Fibroblast of skin of abdomen (primary cell): ENCODE measurements at places on chromosomes 3 and 15.
A peak's percentile ranks its signal among the peaks of the same experiment; 100 is the strongest.

DNA sequence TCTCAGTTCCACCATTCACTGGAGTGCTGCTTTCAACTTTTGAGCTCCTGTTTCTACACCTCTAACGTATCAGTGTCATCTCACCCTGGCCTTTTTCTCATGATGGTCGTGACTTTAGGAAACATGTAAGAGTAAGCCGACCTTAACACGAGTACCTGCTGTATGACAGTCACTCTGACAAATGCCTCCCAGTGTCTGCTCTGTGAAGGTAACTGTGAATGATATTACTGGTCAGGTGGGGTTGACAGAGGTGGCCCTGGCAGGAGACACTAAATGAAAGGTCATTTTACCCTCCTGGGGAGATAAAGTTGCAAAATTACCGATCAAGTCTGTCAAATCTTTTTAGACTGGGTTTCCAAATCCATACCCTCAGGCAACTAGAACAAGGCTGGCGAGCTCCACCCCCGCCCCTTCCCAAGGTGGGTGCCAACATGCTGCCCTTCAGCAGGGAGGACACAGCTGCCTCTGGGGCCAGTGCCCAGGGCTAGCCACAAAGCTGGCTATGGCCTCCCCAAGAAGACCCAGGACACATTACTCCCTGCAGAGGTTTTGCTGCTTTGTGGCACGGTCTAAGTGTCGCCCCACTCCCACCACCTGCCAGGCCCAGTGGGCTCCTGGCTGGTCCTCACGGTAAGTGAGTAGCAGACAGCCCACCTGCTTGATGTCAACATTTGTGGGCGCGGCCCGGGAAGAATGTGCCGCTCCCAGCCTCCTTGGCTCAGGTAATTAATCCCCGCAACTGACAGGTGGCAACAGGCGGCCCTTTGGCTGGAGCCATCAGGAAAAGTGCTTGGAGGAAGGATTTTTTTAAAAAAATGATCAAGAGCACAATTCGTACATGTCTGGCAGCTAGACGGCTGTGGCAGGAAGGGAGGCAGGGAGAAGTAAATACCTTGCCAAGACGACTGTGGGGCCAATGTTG is 211.8 kb downstream of the TP63 start:
- no peak for DNase-seq

GRCh38 chr3:108106449-108106848 is 15.6 kb upstream of the CD47 start:
- no peak for DNase-seq

GRCh38 chr15:67981848-67982247 is 72.3 kb upstream of the PIAS1 start:
- DNase-seq, result no peak

GRCh38 chr15:71167445-71168165 is 52.3 kb downstream of the THSD4 start:
- DNase-seq, result peak; percentile 13

DNA sequence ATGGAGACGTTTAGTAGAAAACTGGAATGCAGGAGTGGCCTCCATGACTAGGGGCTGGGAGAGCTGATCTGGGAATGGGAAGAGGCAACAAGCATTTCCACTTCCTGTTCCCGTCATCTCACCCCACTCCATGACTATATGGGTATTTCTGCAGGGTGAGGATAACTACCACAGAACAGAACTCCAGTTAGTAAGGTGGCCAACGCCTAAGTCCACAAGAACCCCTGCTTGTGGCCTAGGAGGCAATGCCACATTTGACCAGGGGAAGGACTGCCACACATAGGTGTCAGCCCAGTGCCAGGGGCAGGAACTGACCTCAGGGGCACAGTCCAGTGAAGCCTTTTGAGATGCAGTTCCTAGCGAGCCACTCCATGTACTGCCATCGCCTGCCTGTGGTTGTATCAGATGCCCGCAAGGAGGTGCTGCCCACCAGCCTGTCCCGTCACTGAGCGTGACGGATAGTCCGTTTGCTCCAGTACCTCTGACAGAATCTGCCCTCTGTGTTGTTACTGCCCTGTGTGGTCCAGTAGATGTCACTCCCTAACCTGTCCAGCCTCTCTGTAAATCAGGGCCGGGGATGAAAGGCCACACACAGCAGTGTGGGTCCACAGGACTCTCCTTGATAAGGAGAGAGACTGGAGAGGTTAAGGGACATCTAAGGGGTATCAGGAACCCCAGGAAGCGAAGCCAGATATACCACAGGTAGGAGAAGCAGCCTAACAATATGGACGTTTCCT is 3.5 kb upstream of the MTFMT start:
- DNase-seq, result peak; percentile 49

- DNase-seq, result no peak
These were observed 166.1 kb downstream of the LRRK1 start for GRCh38 chr15:101085311-101085700.

DNA sequence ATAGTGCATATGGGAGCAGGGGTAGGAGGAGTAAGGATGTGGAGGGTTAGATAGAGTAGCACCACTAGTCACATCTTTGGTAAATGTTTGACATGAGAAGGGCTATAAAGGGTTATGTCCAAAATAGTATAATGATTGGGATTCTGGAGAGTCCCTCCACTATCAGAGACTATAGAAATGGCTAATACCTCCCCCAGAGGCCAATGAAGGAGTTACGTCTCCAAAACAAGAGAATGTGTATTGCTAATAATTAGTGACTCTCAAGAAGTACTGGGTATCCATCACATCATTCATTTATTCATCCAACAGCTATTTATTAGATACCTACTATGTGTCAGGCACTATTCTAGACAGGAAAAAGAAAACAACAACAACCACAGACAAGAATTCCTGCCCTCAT is 203.7 kb upstream of the UMPS start:
- no peak for DNase-seq

- DNase-seq, result peak; percentile 59
These were observed 83.2 kb downstream of the RAB11A start for GRCh38 chr15:65952391-65953053.

GRCh38 chr15:31228980-31229826 is 97.4 kb upstream of the KLF13 start:
- no peak for DNase-seq

DNA sequence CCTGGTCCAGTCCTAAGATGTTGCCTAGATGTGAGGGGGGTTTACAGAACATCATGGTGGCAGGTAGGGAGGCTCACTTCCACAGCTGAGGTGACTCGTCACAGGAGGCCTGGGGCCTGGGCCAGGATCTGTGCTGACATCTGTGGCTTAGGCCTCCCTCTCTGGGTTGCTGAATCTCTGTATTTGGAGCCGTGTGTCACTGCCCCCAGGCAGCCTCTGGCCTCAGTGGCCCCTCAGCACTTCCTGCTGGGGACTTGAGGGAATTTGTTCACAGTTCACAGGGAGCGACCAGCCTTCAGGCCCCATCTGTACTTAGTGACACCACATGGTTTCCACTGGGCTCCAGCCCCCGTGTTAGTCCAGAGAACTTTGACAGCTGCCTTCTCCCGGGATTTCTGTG is 41.7 kb upstream of the ADAMTSL3 start:
- no peak for DNase-seq

DNA sequence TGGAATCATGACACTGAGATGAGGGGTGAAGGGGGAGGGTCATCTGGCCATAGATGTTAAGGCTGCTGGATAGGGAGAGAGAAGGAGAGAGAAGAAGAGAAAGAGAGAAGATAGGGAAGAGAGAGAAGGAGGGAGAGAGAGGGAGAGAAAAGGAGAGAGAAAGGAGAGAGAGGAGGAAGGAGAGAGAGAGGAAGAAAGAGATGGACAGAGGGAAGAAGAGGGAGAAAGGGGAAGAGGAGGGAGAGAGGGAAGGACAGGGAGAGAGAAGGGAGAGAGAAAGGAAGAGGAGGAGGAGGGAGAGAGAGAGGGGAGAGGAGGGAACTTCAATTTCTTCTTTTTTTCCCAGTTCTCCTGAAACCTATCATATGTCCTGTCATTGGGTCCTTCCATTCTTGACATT is 15.1 kb upstream of the RBP1 start:
- no peak for DNase-seq

GRCh38 chr15:82566690-82567089 is 26.4 kb upstream of the RPS17 start:
- DNase-seq, result peak; percentile 70

- no peak for DNase-seq
These were observed 38.4 kb downstream of the RASGRF1 start for GRCh38 chr15:79051941-79052731.

- no peak for DNase-seq
These were observed 31.8 kb downstream of the XXYLT1 start for GRCh38 chr3:195239121-195239520.

DNA sequence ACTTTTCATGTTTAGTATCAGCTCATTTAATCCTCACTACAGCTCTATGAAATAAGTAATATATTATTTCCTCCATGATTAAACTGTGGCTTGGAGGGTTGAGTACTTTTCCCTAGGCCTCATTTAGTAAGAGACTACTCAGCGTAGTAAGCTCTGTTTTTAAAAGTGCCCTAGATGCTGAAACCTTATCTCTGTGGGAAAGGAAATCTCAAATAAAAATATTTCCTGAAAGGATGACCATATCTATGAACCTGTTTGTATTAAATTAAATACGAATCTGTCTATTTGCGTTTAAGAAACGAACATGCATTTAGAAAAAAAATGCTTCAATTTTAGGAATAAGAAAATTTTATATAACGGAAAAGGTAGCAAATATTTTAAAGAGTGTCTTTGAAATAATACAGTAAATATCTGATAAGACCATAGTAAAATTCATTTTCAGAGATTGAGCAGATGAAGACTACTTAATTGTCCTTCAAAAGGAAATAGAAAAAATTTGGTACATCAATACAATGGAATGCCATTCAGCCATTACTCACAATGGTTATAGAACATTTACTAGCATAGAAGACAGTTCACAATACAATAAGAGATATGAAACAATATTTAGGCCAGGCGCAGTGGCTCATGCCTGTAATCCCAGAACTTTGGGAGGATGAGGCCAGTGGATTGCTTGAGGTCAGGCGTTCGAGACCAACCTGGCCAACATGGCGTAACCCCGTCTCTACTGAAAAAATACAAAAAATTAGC is 56.2 kb downstream of the ATG7 start:
- peak; percentile 9 for DNase-seq

DNA sequence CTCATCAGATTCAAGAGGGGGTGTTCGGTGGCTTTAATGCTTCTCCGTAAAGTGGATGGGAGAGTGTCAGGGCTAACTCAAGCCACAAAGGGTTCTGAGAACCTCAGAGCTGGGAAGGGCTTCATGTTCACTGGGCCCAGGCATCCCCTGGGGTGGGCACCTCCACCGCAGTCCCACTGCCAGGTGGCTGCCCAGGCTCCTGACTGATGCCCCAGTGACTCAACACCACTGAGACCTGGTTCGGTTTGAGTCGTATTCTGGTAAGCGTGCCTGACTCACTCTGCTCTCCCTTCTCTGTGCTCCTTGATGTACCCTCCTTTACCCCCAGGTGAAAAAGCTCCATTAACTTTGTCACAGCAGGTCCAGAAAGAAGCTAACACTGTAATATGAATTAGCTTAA is 304.6 kb downstream of the RPLP1 start:
- no peak for DNase-seq

DNA sequence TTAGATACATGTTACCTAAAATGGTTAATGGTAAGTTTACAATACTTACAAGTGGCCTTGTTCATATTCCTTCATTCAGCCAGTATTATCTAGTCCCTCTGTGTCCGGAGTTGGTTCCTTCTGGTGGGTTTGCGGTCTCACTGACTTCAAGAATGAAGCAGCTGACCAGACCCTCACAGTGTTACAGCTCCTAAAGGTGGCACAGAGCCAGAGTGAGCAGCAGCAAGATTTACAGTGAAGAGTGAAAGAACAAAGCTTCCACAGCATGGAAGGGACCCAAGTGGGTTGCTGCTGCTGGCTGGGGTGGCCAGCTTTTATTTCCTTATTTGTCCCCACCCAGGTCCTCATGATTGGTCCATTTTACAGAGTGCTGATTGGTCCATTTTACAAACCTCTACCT is 916.8 kb downstream of the MCTP2 start:
- DNase-seq, result no peak

- DNase-seq, result no peak
These were observed 3.9 kb upstream of the ITIH3 start for GRCh38 chr3:52790741-52791140.

- peak; percentile 72 for DNase-seq
These were observed 42.1 kb upstream of the SLC6A6 start for GRCh38 chr3:14360123-14360881.

DNA sequence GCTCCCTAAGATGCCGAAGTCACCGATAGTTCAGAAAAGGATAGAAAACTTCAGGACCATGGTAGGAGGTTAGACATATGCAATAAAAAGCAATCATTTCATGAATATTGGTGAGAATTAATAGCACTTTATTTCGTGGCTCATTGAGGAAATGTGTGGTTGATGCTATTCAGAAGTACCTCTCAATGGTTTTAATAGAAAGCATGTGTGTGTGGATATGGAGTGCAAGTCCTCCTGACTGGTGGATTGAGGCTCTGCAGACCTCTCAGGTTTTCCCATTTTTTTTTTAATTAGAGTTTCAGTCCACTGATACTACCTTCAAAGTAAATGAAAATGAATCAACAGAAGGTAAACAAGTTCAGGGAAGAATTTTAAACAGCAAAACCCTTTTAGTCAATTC is 384.3 kb upstream of the RARB start:
- DNase-seq, result peak; percentile 53

DNA sequence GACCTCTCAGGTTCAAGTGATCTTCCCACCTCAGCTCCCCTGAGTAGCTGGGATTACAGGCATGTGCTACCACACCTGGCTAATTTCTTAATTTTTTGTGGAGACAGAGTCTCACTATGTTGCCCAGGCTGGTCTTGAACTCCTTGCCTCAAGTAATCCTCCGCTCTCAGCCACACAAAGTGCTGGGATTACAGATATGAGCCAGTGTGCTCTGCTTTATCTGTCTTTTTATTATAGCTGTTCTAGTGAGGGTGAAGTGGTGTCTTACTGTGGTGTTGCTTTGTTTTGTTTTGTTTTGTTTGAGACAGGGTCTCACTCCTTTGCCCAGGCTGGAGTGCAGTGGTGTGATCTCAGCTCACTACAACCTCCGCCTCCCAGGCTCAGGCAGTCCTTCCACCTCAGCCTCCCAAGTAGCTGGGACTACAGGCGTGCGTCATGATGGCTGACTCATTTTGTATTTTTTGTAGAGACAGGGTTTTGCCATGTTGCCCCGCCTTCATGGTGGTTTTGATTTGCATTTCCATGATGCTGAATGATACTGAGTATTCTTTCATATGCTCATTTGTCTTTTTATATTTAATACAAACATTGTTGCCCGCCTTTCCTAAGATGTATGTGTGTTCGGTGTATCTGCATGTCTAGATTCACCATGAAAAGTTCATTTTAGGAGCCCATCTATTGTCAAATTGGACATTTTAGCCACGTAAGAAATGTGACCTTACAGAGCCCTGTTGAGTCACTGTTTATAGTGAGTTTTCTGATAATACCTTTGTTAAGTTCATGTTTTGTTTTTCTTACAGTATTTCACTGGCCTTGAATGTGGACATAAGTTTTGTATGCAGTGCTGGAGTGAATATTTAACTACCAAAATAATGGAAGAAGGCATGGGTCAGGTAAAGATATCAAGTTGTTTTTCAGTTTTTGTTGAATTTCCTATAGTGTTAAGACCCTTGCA is 80.6 kb downstream of the ARIH1 start:
- peak; percentile 21 for DNase-seq

- DNase-seq, result no peak
These were observed 91.1 kb upstream of the ATP11B start for GRCh38 chr3:182702216-182702615.
